ENCODE measurements at places on chromosomes 6 and 20.
A peak's percentile ranks its signal among the peaks of the same experiment; 100 is the strongest.

GRCh38 chr6:107661291-107661690 lies 162.8 kb downstream of the SCML4 start:
- no peaks in the 10 kb centered on the region for H3K27me3 ChIP-seq
- no peak overlapping the region for H3K4me3 ChIP-seq
- H3K4me1 ChIP-seq = peaks cover 14% of the 10 kb centered on the region
- H3K27ac ChIP-seq = no peak overlapping the region

GRCh38 chr6:110990840-110991576 lies 9.2 kb downstream of the RPF2 start:
- no peak for DNase-seq
- H3K27ac ChIP-seq = no peak overlapping the region
- no peak overlapping the region for H3K4me3 ChIP-seq

- H3K36me3 ChIP-seq = no peaks in the 10 kb centered on the region
- no peak for DNase-seq
- no peaks in the 10 kb centered on the region for H3K4me1 ChIP-seq
- no peaks in the 10 kb centered on the region for H3K27me3 ChIP-seq
- no peak overlapping the region for H3K4me3 ChIP-seq
Observed at GRCh38 chr6:139423037-139423703, 48.7 kb upstream of the CITED2 start.

DNA sequence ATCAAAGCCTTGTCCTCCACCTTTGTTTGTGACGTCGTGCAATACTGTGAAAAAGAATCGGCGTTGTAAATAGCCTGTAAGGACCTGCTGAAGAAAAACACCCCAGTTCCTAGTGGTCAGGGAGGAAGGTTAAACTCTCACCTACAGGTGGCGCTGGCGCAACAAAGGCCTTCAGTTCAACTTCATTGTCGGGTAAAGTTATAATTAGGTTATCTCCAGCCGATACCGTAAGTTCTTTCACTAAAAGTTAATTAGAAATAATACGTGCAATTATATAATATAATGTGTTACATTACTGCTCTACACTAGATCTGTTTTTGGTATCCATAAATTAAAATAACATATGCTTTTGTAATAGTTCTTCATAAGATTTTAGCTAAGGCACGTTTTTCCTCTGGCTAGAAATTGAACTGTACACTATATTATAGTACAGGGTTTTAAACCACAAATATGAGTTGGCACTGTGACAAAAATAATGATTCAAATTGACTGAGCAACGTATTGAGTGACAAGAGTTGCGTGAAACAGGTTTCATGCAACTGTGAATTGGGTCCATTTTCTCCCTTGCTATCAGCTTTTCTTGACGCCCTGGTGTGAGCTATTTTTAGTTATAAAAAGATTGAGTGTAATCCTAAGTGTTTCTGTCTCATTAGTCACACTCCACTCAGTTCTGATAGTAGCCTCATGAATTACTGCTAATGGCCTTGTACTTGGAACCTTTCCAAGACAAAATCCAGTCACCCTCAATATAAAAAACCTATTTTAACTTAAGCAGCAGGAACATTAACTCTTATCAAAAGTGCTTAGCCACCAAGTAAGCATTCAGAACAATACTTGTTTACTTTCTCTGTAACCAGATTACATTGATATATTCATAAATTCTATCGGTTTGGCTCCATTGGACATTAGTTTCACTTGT lies 62.3 kb downstream of the KIAA0319 start:
- no peak overlapping the region for H3K27ac ChIP-seq
- DNase-seq = peak; percentile 38
- no peaks in the 10 kb centered on the region for H3K4me1 ChIP-seq
- H3K27me3 ChIP-seq = no peaks in the 10 kb centered on the region
